NCI-H187 (cell line): ENCODE measurements at places on chromosomes 6 and 20.

DNA sequence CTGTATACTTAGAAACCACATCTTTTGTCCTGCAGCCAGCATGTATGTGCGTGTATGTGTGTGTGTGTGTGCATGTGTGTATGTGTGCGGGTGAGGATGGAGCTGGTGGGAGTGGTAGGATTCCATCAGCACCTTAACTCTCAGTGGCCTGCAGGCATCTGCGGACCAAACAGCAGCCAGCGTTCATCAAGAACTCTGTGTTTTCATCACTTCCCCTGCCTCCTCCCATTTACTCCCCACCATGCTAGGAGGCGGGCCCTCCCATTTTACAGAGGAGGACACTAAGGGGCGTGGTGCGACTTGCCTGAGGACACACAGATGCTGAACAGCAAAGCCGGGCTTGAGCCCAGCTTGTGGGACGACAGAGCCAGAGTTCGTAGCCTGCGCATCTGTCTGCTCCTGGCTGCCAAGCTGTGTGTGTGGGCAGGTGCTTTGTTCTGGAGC is 8.9 kb downstream of the VSTM2L start:
- no peak for DNase-seq

- no peak for DNase-seq
Observed at GRCh38 chr6:16130437-16130891, 1.6 kb downstream of the MYLIP start.

DNA sequence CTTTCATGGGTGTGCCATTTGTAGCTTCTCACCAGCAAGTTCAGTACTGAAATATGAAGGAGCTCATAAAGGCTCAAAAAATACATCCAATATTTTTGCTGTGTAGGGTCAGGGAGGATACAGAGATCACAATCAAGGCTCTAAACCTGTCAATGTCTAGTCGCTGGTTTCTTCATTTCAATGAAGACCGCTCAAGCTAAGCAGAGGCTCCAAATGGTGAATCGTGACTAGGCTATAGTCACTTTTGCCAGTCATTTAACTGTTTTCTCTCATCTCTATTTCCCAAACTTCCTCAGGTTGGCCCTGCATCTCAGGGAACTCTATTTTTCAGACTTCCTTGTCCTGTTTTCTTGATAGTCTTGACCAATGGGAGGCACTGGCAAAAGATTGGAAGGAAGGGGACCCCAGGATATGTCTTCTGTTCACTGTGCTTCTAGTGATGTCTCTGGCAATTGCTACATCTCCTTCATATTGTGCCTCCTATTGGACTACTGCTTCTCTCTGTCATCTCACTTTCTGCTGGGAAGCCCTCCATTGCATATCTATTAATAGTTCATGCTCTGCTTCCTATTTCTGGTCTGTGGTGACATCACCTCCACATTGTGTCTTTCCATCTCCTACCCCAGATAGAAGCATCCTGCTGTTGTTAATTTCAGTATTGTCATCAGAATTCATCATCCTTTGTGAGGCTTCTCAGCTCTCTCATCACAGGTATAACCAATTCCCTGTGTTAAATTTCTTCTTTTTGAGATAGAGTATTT is 87.7 kb upstream of the FAM184A start:
- no peak for DNase-seq

DNA sequence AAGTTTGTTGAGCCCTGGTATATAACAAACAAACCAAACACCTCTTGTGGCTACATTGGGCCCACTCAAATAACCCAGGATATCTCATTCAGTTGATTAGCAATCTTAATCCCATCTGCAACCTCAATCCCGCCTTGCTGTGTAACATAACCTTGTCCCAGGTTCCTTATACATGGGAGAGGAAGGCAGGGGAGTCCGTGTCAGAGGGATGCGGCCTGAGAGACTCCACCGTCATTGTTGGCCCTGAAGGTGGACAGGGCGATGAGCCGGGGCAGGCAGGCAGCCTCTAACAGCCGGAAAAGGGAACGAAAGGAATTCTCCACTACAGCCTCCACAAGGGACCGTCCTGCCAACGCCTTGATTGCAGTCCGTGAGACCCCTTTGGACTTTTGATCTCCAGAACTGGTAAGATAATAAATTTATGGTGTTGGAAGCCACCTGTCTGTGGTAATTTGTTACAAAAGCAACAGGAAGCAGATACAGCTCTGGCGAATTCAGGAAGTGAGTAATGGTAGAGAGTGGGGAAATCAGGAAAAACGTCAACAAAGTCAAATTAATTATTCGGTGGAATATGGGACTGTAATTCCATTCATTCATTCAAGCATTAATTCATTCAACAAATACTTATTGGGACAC is 124.5 kb upstream of the SALL4 start:
- no peak for DNase-seq

DNA sequence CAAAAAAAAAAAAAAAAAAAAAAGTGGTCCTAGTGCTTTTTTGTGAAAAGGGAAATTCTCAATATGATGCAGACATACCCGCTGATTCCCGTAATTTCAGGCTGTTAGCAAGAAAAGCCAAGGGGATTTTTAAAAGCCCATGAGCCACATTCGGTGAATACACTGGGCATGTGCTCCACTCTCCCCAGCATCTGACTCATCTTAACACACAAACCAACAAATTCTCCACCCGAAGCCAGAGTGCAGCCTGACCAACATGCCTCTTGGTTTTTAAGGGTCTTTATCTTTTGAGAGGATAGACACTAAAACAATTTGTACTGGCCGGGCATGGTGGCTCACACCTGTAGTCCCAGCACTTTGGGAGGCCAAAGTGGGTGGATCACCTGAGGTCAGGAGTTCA is 45.5 kb upstream of the CD83 start:
- DNase-seq: no peak
